ENCODE measurements at places on chromosomes 1 and 21.

- DNase-seq, result no peak
These were observed 5.0 kb downstream of the C1orf226 start for GRCh38 chr1:162386292-162387225.

DNA sequence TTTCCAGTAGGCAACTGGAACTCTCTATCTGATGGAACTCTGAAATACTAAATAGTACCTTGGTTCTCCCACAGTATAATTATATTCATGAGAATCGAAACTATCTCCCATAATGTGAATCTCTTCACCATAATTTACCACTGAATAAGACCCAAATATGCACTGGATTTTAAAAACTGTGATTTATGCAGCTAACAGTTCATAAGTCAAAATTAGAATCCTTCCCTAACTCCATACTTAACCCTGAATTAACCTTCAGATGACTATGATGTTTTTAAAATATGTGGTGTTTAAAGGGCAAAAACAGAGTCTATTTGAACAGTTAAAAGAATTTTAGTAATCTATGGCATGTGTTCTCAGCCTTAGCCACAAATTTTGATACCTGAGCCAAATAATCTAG is 22.9 kb upstream of the SLC44A3 start:
- DNase-seq, result no peak

- DNase-seq, result no peak
These were observed 6.8 kb downstream of the CDC14A start for GRCh38 chr1:100359139-100359538.

DNA sequence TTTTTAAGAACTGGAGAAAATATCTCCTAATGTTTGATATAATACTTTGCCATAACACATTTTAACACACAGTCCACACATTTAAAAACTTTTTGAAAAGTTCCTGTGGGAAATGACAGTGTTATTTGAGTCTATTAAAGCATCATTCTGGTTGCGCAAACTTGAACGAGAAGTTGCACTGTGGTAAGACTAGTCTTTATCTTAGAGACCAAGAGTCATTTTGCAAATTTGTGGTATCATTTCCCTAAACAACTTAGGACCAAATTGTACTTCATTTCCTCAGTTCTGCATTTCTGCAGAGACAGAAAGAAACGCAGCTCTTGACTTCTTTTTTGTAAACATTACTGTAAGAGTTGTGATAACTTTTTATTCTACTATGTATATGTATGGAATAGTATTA is at the start of gene RGS18:
RGS18 (plus strand) TSS at position 282 of the 400 bp plus-strand sequence. CDS start 176 bp downstream, outside the sequence.
- DNase-seq, result no peak

GRCh38 chr1:151416231-151416630 is 16.9 kb downstream of the PSMB4 start:
- peak; percentile 30 for DNase-seq

DNA sequence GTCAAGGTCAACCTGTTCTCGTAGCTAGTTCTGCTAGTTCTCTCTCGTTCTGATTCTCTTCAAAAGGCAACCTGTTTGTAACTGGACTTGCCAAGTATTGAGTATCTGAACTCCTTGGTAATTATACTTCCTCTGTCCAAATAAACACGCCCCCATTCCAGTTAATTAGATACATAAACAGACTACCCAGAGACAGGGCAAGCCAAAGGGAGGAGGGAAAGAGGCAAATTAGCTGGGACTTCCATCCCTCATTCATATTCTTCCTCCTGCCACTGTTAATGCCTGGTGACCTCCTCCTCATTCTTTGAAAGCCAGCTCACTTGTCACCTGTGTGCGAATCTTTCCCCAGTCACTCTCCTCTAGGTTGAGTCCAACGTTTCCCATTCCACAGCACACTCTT is 62.9 kb downstream of the LPAR3 start:
- DNase-seq, result no peak

DNA sequence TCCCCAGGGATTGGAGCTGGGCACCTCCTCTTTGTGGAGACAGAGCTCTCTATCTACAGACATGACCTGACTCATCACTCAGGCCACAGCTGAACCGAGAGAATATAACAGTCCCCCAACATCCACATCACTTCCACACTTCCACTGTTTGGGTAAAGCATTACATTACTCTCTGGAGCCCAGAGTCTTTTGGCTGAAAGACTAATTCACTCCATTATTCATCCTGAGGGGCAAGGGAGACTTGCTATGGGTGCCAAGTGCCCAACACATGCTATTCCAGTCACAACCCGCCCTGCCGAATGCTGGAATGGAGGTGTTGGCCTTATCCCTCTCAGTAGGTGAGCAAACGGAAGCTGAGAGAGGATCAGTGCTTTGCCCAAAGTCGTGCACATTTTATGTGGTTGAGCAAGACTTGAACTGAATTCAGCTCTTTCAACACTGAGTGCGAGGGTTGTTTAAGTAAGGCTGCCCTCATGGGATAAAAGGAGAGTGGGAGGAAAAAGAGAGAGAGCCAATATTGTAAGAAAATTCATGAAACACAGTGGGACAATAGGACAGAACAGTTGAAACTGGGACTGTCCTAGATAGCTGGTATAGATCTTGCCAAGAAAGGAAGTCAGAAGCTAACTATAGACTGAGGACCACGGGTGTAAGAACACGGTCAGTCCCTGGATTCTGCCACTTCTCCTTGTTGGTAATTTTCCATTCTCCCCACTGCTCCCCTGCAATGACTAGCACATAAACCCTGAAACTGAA is 13.5 kb upstream of the CHI3L1 start:
- DNase-seq, result peak; percentile 17

- no peak for DNase-seq
These were observed 3.9 kb upstream of the ZNF678 start for GRCh38 chr1:227559499-227559898.

- DNase-seq, result no peak
These were observed 56.9 kb downstream of the MIER1 start for GRCh38 chr1:66981679-66982078.

DNA sequence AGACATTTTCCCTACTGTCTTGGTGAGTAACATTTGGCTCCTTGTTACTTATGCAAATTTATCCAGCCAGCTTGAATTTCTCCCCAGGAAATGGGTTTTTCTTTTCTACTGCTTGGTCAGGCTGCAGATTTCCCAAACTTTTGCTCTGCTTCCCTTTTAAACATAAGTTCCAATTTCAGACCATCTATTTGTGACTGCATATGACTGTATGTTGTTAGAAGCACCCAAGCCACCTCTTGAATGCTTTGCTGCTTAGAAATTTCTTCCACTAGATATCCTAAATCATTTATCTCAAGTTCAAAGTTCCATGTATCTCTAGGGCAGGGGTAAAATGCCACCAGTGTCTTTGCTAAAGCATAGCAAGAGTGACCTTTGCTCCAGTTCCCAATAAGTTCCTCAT is 32.3 kb upstream of the CITED4 start:
- DNase-seq, result no peak

Measured in fibroblast of skin of back (primary cell).